K562 (cell line): ENCODE measurements at places on chromosomes 2 and 18. TPM values are rescaled to one million over a fixed set of nuclear protein-coding genes. Genes with fewer than 3 reads are reported as not detected.

DNA sequence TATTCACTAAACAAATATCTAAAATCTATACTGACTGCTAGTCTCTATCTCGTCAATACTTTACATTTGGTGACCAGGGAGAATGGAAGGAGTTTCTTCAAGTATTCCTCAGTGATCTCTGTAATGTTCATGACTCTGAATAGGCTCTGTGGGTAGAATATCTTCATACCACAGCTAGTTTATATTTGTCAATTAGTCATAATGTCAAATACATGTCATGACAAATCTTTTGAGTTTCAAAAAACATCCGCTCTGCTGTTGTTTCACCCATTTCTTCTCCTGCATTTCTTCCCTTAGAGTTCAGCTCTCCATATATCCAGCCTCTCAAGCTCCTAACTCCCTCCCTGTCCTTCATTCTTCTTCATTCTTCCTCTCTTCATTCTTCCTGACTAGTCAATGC is 206.5 kb upstream of the FANCL start:
- DNase-seq, result no peak

GRCh38 chr18:78896111-78896905 is 83.3 kb upstream of the SALL3 start:
- DNase-seq, result no peak

CRYGC gene
- total RNA-seq, result not detected in 2 replicates

GRCh38 chr2:65922794-65923193 is 490.4 kb upstream of the SPRED2 start:
- no peak for DNase-seq

TRIM43 gene
- not detected in 2 replicates for total RNA-seq

IL1R2 gene
- 0.13 TPM in 1 of 2 replicates, not detected in the other for total RNA-seq

RGPD4 gene
- not detected in 2 replicates for total RNA-seq

GRCh38 chr18:56662502-56662901 is 11.3 kb downstream of the WDR7 start:
- DNase-seq, result no peak

DNA sequence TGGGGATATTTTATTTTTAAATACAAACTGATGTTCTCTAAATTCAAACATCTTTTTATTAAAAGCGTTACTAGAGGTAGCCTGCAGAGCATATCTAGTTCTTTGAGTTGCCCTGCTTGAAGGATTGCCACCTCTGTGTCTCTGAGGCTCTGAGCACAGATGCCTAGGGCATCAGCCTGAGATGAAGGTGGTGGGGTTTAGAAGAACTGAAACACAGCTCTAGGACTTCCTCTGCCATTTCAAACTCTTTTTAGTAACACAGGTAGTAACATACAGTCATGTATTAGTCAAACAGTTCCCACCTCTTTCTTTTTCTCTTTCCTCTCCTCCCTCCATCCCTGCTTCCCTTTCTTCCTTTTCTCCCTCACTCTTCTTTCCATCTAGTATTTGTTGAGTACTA is 57.6 kb downstream of the TTC21B start:
- no peak for DNase-seq

UGT1A10 gene
- total RNA-seq, result not detected in 2 replicates

BCL11A gene
- total RNA-seq, result 0.07 and 0.13 TPM in 2 replicates
